ENCODE measurements at places on chromosomes 16 and 17.

GRCh38 chr16:87995644-87996043 lies 44.4 kb downstream of the BANP start:
- DNase-seq = no peak

- DNase-seq = peak; percentile 85
These were observed at the start of gene CCNF for GRCh38 chr16:2429034-2429770. Gene CCNF, plus strand, starts transcription at chr16:2429447. Its CDS starts 35 bp downstream, at chr16:2429482.

GRCh38 chr16:21634216-21634615 lies 18.2 kb downstream of the IGSF6 start:
- no peak for DNase-seq

DNA sequence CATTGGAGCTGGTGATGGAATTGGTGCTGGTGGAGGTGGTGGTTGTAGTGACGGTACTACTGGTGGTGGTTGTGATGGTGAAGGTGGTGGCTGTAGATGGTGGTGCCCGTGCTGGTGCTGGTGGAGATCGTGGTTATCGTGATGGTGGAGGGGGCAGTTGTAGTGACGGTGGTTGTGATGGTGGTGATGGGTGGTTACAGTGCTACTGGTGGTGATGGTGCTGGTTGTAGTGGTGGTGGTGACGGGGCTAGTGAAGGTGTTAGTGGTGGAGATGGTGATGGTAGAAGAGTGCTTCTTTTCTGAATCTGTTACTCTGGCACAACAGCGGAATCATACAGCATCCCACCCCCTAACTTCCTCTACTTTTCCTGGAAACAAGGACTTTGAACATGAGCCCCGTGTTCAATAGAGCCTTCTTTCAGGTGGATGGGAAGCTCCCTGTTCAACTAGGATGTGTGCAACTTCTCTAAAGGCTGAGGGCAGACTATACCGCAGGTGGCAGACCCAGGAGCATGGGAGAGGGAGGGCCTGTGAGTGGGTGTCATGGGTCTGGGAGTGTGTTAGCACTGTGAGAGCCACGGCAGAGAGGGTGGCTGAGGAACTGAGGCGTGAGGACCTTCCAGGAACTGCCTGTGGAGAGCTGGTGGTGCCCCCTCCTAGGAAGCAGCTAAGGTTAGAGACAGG lies 8.2 kb downstream of the TBX21 start:
- no peak for DNase-seq

GRCh38 chr16:3021449-3022207 lies 1.5 kb downstream of the TNFRSF12A start:
- no peak for DNase-seq

GRCh38 chr17:61662741-61663140 lies 71.7 kb upstream of the NACA2 start:
- no peak for DNase-seq

GRCh38 chr16:67011274-67011673 lies 17.7 kb upstream of the CBFB start:
- DNase-seq = no peak

- peak; percentile 19 for DNase-seq
These were observed 30.3 kb downstream of the CDK5R1 start for GRCh38 chr17:32516940-32517701.

GRCh38 chr17:72591289-72592241 lies 470.7 kb downstream of the SOX9 start:
- DNase-seq = no peak

GRCh38 chr16:78130950-78131349 lies 31.5 kb downstream of the WWOX start:
- DNase-seq = no peak

- DNase-seq = no peak
These were observed 297.1 kb downstream of the IRF8 start for GRCh38 chr16:86195863-86196630.

GRCh38 chr17:57993471-57994365 lies 5.7 kb upstream of the VEZF1 start:
- peak; percentile 59 for DNase-seq

DNA sequence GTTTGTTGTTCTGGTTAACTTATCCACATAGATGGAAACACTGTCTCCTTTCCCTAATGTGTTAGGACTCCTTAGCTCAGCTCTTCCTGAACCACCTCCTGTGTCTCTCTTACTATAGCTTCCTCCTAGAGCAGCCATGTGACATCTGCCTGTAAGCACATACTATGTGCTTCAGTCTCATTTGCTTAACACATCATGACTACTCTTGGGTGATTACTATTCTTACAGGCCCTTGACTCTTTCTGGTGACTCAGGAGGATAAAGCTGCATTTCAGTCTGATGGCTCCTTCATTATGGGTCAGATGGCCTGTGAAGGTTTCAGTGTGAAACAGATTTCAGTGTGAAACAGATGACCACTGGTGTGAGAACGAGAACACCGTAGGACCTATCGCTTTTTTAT lies 320 bp upstream of the KRTAP4-2 start:
- DNase-seq = no peak

- no peak for DNase-seq
These were observed 383 bp downstream of the ZNF598 start for GRCh38 chr16:2009164-2009711.

Measured in DMS79 (cell line).